ENCODE measurements at places on chromosomes 6 and 20.

GRCh38 chr6:142152746-142153145, 5.7 kb downstream of the VTA1 start:
- DNase-seq = no peak

- DNase-seq = no peak
These were observed 29.7 kb upstream of the FAM50B start for GRCh38 chr6:3819161-3820110.

DNA sequence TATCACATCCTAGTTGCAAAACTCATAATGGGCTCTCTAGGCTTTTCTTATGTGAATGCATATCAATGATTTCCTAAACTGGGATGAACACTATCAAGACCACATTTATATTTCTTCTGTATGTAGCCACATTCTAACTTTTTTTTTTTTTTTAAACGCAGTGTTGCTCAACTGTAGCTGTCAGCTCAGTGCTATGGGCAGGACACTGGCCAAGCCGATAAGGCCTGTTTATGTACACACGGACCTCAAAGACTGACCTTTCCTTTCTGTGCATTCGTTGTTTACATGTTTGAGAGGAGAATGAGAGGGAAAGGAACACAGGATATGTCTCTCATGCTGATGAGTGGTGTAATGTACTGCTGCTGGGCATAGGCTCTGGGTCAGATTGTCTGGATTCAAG, 75.1 kb upstream of the B3GAT2 start:
- no peak for DNase-seq

DNA sequence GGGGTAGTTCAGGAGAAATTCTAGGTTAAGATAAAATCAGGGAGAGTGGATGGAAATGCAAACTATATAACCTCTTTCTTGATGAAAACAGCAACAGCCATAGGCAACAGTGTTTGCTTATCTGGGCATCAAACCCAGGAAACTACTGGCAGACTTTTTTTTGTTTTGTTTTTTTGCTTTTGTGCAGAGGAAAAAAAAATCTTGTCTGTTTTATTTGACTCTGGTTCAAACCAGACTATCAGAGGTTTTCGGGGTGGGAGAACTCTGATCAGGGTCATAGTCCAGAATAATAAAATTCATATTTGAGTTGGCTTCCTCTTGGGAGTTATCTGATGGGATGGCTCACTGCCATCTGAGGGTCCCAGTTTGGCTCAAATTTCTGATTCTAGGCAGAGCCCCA, 88.8 kb upstream of the ZNFX1 start:
- DNase-seq = no peak

DNA sequence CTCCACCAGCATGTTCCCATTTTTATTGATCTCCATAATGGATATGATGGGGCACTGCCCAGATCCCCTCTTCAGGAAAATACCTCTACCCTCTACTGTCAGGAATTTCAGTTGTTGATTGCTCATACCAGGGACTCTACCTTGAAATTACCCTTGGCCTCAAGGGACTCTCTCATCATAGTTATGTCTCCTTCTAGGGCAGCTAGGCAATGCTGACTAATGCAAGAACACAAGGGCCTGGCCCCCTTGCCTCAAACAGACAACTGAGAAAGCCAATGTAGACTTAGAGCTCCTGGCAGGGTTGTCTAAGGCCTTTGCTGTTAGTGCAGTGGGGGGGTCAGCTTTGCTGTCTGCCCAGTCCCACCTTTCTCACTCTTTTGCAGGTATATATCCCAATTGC, 493.1 kb downstream of the BTBD3 start:
- no peak for DNase-seq

GRCh38 chr6:89067796-89068195, 12.8 kb upstream of the PNRC1 start:
- DNase-seq = no peak

- no peak for DNase-seq
These were observed 8.4 kb upstream of the COL20A1 start for GRCh38 chr20:63284544-63284949.

DNA sequence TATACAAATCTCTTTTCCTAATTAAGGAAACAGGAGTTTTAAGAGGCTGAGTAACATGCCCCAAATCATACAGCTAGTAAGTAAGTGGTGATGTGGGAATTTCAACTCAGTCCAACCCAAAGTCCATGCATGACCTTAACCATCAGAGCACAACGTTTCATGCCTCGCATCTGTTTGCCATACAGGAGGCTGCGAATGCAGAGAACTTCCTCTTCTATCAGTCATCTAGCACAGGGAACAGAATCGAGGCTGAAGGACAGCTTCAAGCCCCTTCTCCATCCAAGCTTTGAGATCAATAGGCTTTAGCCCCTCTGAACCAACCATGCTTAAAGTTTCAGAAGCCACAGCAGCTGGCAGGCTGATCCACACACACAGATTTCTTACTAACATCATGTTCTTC, 113.2 kb downstream of the MAFB start:
- no peak for DNase-seq

DNA sequence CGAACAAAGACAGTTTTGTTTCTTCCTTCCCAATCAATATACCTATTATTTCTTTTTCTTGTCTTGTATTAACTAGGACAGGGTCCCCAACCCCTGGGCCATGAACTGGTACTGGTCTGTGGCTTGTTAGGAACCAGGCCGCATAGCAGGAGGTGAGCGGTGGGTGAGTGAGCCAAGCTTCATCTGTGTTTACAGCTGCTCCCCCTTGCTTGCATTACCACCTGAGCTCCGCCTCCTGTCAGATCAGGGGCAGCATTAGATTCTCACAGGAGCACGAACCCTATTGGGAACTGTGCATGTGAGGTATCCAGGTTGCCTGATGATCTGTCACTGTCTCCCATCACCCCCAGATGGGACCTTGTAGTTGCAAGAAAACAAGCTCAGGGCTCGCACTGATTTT, 151.9 kb downstream of the CDKAL1 start:
- DNase-seq = no peak

- no peak for DNase-seq
These were observed 813.7 kb downstream of the KIF16B start for GRCh38 chr20:15759594-15759993.

- peak; percentile 19 for DNase-seq
These were observed 621 bp downstream of the GPR63 start for GRCh38 chr6:96836631-96837080.

GRCh38 chr20:43948455-43948854, 33.8 kb downstream of the TOX2 start:
- no peak for DNase-seq

DNA sequence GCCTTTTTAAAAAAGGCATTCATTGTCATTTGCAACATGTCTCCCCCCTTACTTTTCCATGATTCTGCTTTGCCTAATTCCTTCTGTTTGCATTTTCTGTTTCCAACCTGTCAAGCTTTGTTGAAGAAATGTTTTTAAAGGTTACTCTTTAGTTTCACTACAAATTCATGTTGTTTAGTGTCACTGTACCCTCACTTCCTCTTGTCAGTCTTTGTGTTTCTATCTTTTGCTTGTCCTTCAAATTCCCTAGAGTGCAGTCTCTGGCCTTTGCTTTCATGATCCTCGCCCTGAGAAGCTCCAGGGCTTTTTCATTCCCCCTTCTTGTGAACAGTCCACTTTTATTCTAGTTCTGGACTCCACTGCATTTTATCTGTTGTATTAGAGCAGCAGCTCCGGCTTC, 90.6 kb downstream of the MAP3K4 start:
- DNase-seq = no peak

DNA sequence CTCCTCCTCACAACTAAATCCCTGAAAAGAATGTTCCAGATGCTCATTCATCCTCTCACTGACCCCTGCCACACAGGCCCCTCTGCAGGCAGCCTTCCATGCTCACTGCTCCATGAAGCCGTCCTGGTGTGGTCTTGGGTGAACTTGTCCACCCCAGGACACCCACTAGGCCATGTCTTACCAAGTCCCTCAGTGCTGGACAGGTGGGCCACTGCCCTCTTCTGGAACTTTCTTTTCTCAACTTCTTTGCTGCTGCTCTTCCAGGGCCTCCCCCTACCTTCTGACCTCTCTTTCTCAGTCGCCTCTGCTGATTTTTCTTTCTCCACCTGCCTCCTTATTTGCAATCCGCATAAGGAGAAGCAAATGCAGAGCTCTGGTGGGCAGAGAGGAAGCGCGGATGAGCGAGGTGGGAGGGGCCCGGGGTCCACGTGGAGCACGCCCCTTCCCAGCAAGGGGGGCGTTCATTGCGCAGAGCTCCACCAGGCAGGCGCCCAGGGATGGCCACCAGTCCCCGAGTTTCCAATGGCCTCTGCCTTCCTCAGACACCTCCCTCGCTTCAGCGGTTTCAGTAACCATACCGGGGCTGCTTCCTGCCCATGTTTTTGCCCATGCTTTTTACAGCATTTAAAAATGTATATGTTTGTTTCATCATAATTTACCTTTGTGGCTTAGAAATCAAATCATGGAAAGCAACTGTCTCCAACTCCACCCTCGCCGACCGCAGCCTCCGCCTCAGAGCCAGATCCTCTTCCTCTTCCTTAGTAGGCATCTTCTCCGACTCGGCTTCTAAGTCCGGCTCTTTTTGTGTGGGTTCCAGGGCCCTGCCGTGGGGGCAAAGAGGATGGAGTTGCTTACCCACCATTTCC, 129.6 kb downstream of the ZDHHC14 start:
- no peak for DNase-seq

DNA sequence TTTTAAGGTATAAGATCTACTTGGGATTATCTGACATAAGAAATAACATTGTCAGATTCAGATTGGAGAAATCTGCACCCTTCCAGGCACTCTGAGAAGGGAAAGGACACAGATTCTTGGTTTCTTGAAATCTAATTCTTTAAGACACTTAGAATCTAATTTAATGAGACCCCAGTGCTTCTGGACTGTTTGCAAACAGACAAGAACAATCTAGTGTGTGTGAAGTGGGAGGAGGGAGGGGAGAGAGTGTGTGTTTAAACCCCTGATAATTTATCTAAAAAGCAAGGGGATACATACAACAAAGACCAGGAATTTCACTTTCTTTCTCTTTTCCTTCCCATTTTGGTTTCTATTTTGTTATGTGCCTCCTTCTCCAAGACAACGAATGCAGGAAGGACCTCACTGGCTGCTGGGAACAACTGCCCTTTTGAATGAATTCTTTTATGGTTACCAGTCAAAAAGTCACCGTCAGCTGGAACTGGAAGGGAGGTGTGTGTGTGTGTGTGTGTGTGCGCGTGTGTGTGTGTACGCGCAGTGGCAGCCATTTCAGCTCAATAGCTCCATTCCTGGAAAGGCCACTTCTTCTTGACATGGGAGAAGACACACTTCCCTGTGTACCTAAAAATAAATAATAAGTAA, 129.4 kb downstream of the BCAS1 start:
- no peak for DNase-seq

GRCh38 chr6:137775720-137776119, 91.3 kb upstream of the TNFAIP3 start:
- no peak for DNase-seq

DNA sequence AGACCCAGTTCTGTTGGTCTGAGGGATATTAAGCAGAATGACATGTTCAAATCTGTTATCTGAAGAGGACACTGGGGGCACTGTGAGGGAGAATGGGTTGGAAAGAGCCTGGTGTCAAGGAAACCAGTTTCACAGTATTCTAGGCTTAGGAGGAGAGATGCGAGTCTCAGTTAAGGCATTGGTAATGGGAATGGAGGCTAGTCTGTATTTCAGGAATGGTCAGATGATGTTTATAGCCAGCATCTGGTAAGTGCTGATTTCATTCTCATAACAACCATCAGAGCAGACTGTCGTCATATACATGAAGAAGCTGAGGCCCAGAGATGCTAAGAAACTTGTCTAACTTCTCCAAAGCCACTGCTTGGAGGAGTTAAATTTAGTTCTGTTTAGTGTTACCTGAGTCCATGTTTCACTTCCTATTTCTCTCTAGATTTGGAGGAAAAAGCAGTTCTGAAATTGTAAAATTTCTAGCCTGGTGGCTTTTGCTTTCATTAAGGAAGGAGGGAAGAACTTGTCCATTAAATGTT, 242.0 kb downstream of the ARID1B start:
- no peak for DNase-seq

DNA sequence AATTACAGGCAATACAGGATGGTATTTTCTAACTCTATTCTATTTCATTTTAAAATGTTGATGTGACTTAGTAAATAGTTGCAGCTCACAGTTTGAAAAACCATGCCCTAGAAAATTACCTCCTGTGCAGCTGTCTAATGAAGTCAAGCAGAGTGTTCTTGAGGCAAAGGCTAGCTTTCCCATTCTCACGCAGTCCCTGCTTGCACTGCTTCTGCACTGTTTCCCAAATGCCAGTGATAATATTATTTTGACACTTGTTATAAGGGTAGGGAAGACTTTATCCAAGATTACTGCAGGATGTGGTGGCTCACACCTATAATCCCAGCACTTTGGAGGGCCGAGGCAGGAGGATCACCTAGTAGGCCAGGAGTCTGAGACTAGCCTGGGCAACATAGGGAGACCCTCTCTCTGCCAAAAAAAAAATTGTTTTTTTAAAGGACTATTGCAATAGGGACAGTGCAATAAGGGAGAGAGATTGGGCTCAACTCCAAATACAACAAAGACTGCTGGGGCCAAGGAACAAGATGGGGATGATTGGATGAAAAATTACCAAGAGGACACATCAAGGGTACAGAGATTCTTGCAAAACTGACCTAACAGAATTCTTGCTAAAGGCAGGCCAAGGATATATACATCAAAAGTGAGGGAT, 196.1 kb downstream of the LY86 start:
- no peak for DNase-seq

DNA sequence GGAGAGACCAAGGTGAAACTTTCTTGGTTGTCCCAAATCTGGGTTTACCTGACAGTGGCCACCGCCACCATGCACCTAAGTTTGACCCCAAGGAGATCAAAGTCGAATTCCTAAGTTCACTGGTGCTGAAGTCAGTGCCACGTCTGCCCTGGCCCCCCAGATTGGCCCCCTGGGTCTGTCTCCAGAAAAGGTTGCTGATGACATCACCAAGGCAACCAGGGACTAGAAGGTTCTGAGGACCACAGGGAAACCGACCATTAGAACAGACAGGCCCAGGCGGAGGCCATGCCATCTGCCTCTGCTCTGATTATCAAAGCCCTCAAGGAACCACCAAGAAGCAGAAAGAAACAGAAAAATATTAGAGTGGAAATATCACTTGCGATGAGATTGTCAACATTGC, 91.2 kb downstream of the DLL1 start:
- no peak for DNase-seq

GRCh38 chr6:169035385-169036240, 218.0 kb downstream of the THBS2 start:
- no peak for DNase-seq

DNA sequence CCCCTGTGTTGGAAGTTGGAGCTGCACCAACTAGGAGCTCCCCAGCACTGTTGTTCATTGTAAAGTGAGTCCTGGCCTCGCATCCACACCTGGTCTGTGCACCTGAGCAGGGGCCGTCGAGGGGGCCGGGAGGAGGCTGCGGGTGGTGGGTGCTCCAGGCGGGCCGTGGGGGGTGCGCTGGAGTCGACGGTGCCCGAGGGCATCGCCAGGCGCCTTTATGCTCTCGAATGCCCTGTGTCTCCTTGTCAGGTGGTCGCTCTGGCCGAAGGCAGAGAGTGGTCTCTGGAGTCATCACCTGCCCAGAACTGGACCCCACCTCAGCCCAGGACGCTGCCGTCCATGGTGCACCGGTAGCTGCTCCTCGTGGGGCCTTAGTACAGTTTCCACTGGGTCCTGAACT, 4.3 kb downstream of the ARFGAP1 start:
- no peak for DNase-seq

All from activated naive CD4-positive, alpha-beta T cell treated with anti-CD3 and anti-CD28 coated beads, Interleukin-2, amount 50 U/mL, for 72 hours (primary cell).